ENCODE measurements at places on chromosomes 2 and 18.

DNA sequence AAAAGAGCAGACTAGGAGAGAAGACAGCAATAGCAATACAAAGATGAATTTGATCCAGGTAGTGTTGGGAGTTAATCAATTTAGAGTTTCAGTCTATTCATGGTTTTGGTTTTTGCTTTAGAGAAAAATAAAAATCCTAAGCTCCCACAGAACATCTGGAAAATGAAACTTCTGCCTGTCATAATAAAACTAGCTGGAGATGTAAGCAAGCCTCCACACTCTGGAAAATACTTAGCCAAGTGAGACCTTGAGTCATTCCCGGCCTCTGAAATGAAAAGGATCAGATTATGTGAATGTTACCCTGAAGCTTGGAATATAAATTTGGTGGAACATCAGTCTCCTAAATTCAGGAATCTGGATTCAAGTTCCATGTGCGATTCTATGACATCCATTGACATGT lies 485.6 kb upstream of the SPRED2 start:
- no peak for DNase-seq

GRCh38 chr2:218168635-218169462 lies 2.1 kb upstream of the CXCR1 start:
- DNase-seq = peak; percentile 8

GRCh38 chr2:212832211-212833195 lies 293.9 kb upstream of the ERBB4 start:
- no peak for DNase-seq

DNA sequence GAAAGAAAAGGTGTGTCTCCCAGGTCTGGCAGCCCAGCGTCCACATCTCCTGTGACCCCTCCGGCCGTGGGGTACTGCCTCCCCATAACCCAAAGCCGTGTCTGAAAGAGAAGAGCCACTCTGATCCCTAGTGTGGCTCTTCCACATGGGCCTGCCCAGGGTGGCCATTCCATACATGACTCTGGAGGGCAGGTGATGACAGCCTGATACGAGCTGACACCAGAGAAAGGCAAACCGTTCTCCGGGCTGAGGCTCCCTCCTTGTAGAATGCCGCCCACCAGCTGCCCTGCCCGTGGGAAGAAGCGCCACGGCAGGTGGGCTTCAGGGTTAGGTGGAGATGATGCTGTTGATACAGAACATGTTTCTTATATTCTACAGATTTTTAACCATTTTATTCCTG lies 451.6 kb upstream of the SALL3 start:
- no peak for DNase-seq
